ENCODE measurements at places on chromosomes 6 and 20.

- DNase-seq: no peak
These were observed 21.9 kb downstream of the CD40 start for GRCh38 chr20:46139908-46140482.

DNA sequence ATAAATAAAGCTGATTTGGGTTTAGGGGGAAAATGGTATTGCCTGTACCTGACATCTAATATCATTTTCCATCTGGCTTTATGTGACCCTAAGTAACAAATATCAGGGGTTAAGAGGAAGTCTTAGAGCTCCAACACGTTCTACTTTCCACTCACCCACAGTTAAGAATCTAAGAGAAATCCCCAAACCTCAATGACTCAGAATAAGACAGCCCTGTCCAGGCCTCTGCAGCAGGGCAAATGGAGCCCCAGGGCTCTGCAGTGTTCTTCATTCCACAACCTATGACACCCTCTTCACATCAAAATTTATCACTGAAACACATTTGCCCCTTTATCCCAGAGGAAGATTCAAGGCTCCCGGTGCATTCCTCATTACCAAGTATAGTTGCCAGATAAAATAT is 20.3 kb upstream of the TENT5A start:
- no peak for DNase-seq

DNA sequence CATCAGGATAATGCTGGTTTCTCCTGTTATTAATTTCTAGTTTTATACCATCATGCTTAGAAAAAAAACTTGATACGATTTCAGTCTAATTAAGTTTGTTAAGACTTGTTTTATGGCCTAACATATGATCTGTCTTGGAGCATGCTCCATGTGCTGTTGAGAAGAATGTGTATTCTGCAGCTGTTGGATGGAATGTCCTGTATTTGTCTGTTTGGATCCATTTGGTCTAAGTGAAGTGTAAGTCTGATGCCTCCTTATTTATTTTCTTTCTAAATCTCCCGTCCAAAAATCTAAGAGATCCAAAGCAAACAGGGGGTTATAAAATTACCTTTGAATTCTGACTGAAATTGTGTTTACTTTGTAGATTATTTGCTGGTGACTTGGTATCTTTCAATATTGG is 30.0 kb upstream of the PRND start:
- DNase-seq: no peak

- DNase-seq: no peak
These were observed 99.4 kb downstream of the YTHDF1 start for GRCh38 chr20:63116412-63117106.

GRCh38 chr6:76174722-76175121 is 102.3 kb upstream of the IMPG1 start:
- no peak for DNase-seq

All from activated T-cell treated with anti-CD3 and anti-CD28 coated beads for 4 hours (primary cell).